Aorta (tissue), 5 donors: ENCODE measurements at places on chromosomes 1 and 21. TPM values are rescaled to one million over a fixed set of nuclear protein-coding genes. Genes with fewer than 3 reads are reported as not detected.

Gene TMEM240
- total RNA-seq: 6.2 TPM

Gene SAMSN1
- total RNA-seq: 16.1 TPM

Gene PCSK9
- total RNA-seq: 0.42 TPM

Gene ZMYND12
- 1.1 TPM for total RNA-seq

Gene NRAS
- total RNA-seq: 17.9 TPM

Gene RUNX3
- total RNA-seq: 2.9 TPM

Gene EFHD2
- total RNA-seq: 43.7 TPM

Gene RXFP4
- not detected for total RNA-seq

DNA sequence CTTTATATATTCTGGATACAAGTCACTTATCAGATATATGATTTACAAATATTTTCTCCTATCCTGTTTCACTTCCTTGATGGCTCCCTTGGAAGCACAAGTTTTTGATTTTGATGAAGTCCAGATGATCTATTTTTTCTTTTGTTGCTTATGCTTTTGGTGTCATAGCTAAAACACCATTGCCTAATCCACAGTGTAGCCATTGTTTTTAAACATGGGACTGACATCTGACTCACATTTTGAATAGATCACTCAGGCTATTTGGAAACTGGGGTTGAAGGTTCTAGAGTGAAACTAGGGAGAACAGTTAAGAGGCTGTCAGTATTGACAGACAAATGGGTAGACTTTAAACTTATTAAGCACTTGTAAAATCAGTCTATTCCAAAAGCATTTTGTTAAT lies 16.6 kb downstream of the AK4 start:
- no peaks in the 10 kb centered on the region for H3K27me3 ChIP-seq
- no peaks in the 10 kb centered on the region for H3K4me1 ChIP-seq
- no peak overlapping the region for H3K27ac ChIP-seq
- H3K36me3 ChIP-seq: no peaks in the 10 kb centered on the region
- H3K4me3 ChIP-seq: no peak overlapping the region

GRCh38 chr1:113088972-113089371 lies 16.0 kb downstream of the LRIG2 start:
- no peak overlapping the region for H3K27ac ChIP-seq
- no peaks in the 10 kb centered on the region for H3K27me3 ChIP-seq
- no peak for DNase-seq
- H3K36me3 ChIP-seq: peaks cover 1% of the 10 kb centered on the region
- H3K4me1 ChIP-seq: no peaks in the 10 kb centered on the region
- no peak overlapping the region for H3K4me3 ChIP-seq

DNA sequence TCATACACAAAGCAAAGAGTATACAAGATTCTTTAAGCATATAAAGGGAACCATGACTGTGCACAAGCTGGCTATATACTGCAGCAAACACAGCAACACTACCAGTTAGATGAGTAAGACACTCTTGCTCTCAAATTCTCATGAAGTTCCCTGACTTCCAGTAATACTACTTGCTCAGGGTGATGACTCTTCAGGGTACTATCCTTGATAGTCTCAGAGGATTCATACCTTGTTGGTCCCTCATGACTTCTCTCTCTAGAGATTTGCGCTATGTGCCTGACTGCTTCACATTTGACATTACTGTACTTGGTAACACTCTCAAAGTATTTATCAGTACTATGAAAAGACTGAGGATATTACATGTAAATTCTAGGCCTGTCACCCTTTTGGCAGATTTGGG lies 159.8 kb upstream of the ZRANB2 start:
- H3K27me3 ChIP-seq: no peaks in the 10 kb centered on the region
- H3K4me1 ChIP-seq: no peaks in the 10 kb centered on the region
- DNase-seq: no peak
- H3K4me3 ChIP-seq: no peak overlapping the region
- H3K36me3 ChIP-seq: no peaks in the 10 kb centered on the region
- no peak overlapping the region for H3K27ac ChIP-seq

DNA sequence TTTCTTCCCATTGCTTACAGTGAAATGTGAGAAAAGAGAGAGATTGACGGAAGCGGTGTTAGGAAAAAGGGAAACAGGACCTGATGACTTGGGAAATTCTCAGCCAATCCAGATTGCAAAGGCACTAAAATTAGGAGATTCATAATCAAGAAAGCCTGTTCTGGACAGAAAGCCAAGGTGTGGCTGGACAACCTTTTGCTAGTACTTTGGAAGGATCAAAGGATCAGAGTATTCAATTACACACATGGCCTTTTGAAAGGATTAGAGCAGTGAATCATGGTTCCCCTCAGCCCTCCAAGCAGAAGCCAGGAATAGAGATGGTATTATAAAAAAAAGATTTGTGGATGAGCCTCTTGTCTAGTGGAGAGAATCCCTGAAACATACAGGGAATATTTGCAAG lies 669.8 kb upstream of the ADAMTS5 start:
- H3K36me3 ChIP-seq: no peaks in the 10 kb centered on the region
- H3K4me1 ChIP-seq: no peaks in the 10 kb centered on the region
- no peak overlapping the region for H3K4me3 ChIP-seq
- no peaks in the 10 kb centered on the region for H3K27me3 ChIP-seq

DNA sequence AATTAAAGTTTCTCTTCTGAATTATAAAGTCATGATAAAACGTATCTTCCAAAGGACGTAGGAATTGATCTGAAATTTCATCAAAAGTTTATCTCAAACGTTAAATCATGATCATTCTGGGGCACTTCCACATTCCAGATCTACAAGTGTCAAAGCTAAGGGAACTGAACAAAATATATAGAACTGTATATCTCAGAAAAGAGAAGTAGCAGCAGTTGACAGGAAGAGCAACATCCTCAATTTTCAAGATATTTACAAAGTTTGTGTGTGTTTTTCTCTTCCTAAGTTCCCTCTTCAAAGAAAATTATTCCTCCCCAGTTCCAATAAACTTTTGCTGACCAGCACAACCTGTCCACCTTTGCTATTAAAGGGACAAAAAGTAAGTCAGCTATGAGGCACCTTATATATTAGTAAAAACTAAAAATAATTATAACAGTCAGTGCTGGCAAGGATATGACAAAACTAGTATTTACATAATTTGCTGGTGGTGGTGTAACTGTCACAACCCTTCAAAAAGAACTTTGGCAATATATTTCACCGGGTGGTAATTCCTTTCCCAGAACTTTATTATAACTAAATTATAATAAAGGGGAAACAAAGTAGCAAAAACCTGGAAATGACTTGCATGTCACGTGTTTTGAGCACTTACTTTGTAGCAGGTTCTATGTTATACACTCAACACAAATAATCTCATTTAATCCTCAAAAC lies 38.5 kb upstream of the EYA3 start:
- H3K36me3 ChIP-seq: no peaks in the 10 kb centered on the region
- no peak for DNase-seq
- H3K4me3 ChIP-seq: no peak overlapping the region
- H3K27me3 ChIP-seq: no peaks in the 10 kb centered on the region
- no peak overlapping the region for H3K27ac ChIP-seq

DNA sequence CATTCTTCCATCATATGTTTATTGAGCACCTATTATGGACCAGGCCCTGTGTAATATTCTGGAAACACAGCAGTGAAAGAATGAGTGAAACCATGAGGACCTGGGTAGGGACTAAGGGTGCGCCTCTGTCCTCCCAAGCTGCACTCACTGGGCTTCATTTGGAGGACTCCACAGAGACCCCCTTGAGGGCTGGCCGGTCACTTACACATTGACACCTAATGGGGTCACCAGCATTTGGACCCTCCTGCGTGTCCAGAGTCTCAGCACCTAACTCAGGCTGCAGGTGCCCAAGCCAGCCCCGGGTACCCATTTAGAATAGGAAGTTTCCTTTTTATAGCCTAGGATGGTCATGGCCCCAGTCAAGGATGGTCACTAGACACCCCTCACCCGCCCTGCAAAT lies 2.8 kb upstream of the FNDC5 start:
- no peaks in the 10 kb centered on the region for H3K27me3 ChIP-seq
- H3K36me3 ChIP-seq: no peaks in the 10 kb centered on the region
- H3K27ac ChIP-seq: no peak overlapping the region
- no peaks in the 10 kb centered on the region for H3K4me1 ChIP-seq

DNA sequence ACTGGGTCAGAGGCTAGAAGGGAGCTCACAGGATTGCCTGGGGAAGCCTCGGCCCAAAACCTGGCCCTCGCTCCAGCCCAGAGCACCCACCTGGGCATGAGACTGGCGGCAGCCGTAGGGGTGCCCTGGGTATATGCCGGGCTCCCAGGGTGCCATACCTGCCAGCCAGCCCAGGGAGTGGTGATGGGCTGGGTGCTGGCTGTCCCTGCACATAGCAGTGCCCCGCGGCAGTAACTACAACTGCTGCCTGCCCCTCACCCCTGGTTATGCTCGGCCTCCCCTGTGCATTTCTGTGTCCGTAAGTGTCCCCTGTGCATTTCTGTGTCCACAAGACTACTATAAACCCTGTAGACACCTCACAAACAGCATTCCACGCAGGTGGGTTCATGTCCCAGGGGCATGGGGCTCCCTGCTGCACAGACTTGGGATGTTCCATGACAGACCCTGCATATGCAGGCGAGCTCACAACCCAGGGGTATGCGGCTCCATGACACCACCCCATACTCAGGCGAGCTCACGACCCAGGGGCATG lies 5.8 kb upstream of the SPATC1L start:
- no peak overlapping the region for H3K4me3 ChIP-seq
- no peaks in the 10 kb centered on the region for H3K4me1 ChIP-seq
- H3K27me3 ChIP-seq: no peaks in the 10 kb centered on the region
- H3K36me3 ChIP-seq: peaks cover 9% of the 10 kb centered on the region
- peak; percentile 51 for DNase-seq

DNA sequence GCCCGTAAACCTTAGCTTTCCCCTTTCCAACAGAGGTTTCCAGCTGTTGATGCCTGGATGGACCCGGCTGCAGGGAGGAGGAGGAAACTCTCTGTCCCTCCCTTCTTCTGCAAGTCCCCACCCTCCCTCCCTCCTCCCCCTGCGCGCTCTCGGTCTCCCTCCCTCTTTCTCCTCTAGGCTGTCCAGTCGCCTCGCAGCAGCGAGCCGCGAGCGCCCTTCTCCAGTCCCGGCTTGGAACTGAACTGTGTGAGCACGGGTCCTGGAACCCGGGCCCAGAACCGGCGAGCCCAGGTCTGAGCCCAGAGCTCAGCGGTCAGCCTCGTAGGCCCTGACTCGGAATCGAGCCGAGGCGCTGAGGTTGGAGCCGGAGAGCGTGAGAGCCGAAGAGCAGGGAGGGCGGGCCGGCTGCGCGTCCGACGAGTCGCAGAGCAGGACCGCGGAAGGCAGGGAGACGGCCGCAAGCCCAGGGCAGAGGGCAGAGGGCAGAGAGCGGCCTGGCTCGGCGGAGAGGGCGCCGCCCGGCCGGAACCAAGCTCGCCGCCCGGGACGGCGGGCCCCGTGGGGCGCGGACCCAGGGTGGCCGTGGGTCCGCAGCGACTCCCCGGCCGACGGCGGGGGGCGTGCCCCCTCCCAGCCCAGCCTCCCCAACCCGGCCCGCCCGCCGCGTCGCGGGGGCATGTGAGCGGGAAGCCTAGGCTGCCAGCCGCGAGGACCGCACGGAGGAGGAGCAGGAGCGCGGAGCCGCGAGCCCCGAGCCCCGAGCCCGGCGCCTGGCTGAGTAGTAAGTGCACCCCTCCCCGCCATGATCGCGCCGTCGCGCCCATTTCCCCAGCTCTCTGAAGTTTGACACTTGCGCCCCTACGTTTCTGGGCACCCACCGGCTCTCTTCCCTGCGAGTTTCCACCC lies at the start of gene SOX13:
TSS of gene SOX13 (plus strand) at position 185 of the 906 bp plus-strand sequence. CDS start 39,801 bp downstream, outside the sequence.
- H3K27me3 ChIP-seq: no peaks in the 10 kb centered on the region
- DNase-seq: peak; percentile 91
- H3K4me1 ChIP-seq: no peaks in the 10 kb centered on the region
- no peak within 1 kb of the TSS for H3K27ac ChIP-seq
- no peaks in the 10 kb centered on the region for H3K36me3 ChIP-seq
- H3K4me3 ChIP-seq: peak within 1 kb of the TSS; percentile 89

DNA sequence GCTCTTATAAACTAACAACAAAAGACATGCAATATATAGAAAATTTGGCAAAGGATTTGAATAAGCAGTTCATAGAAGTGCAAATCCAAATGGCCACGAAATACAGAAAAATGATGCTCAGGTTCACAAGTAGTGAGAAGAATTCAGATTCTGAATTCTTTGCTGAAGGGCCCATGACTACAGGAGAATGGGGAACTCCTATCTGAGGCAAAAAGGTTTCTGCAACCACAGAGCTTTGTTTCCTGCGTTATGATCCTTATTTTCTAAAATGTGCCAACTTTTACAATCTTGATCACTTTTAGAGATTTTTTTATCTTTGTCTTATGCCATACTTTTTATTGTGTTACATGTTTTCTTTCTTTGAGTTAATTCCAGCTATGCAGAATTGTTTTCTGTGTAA lies 91.3 kb downstream of the ITSN1 start:
- H3K27ac ChIP-seq: no peak overlapping the region
- no peak overlapping the region for H3K4me3 ChIP-seq
- H3K27me3 ChIP-seq: no peaks in the 10 kb centered on the region
- H3K4me1 ChIP-seq: no peaks in the 10 kb centered on the region

GRCh38 chr1:30008998-30009657 lies 714.3 kb downstream of the MATN1 start:
- no peak for DNase-seq
- H3K36me3 ChIP-seq: no peaks in the 10 kb centered on the region
- H3K4me1 ChIP-seq: no peaks in the 10 kb centered on the region
- H3K27ac ChIP-seq: no peak overlapping the region
- H3K4me3 ChIP-seq: no peak overlapping the region
- no peaks in the 10 kb centered on the region for H3K27me3 ChIP-seq

DNA sequence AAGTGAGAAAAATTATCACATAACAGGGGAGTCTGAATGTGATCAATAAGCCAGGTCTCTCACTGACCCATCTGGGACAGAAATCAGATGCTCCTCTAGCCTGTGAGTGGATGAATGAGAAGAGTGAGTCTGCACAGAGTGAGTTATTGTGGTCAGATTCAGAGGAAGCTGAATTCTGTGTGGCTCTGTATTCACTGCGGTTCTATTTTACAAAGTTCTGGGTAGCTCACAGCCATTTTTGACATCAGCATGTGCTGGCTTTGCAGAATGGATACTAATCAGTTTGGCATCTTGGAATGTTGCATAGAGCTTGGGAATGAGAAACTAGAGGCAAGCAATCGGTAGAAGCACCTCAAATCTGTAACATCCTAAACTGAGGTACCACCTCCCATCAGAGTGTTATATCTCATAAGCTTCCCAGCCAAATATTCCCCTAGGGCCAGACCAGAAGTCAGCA lies 3.8 kb downstream of the COLGALT2 start:
- no peaks in the 10 kb centered on the region for H3K27me3 ChIP-seq
- no peak overlapping the region for H3K4me3 ChIP-seq
- no peaks in the 10 kb centered on the region for H3K4me1 ChIP-seq
- H3K36me3 ChIP-seq: no peaks in the 10 kb centered on the region

DNA sequence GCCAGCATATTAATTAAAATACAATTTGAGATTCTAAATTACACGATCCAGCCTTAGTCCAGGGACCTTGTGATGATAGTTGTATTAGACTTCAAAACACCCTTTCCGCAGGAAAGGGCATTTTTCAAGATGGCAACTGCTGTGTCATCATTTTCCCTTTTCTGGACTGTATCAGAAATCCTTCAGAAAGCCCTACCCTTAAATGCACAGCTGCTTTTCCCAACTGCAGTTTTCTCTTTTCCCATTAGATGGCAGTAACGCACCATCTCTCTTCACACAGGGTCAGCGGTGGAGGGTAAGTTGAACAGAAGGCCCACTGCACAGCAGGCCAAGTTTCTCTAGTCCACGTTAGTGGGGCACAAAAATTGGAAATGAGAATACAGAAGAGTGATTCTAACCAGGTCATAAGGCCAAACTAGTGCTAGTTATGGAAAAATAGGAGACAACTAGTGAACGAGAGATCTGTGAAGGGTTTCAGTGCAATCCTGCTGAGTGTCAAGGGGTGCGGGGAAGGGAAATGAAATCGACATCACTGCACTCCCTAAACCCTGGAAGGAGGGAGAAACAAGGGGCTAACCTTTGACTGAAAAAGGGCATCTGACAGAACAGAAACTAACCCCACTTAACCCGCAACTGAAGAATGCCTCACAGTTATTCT lies 22.1 kb upstream of the TDRD10 start:
- no peaks in the 10 kb centered on the region for H3K27me3 ChIP-seq
- H3K36me3 ChIP-seq: no peaks in the 10 kb centered on the region
- H3K4me3 ChIP-seq: no peak overlapping the region
- no peak overlapping the region for H3K27ac ChIP-seq
